ENCODE measurements at places on chromosomes 7 and 10. TPM values are rescaled to one million over a fixed set of nuclear protein-coding genes. Genes with fewer than 3 reads are reported as not detected.

KMT2E gene
- total RNA-seq: 110 TPM

TSPAN14 gene
- 39.0 TPM for total RNA-seq

GJD4 gene
- total RNA-seq: not detected

KIN gene
- total RNA-seq: 9.5 TPM

KCNIP2 gene
- total RNA-seq: 0.86 TPM

PSMG3 gene
- total RNA-seq: 30.9 TPM

CLDN4 gene
- 0.86 TPM for total RNA-seq

RELN gene
- 0.97 TPM for total RNA-seq

GALNT17 gene
- not detected for total RNA-seq

PTN gene
- total RNA-seq: 25.1 TPM

COL26A1 gene
- total RNA-seq: not detected

Measured in fibroblast of villous mesenchyme (primary cell).